ENCODE measurements at places on chromosomes 6 and 20. TPM values are rescaled to one million over a fixed set of nuclear protein-coding genes. Genes with fewer than 3 reads are reported as not detected.
A peak's percentile ranks its signal among the peaks of the same experiment; 100 is the strongest.

KIAA1755 gene
- not detected for total RNA-seq

TBC1D7 gene
- 22.8 TPM for total RNA-seq

- no peaks in the 10 kb centered on the region for H3K27me3 ChIP-seq
- H3K27ac ChIP-seq = peak overlapping the region; percentile 68
- no peaks in the 10 kb centered on the region for H3K36me3 ChIP-seq
These were observed 223.1 kb downstream of the BCAS1 start for GRCh38 chr20:53847139-53847836.

OPRL1 gene
- 1.3 TPM for total RNA-seq

DNA sequence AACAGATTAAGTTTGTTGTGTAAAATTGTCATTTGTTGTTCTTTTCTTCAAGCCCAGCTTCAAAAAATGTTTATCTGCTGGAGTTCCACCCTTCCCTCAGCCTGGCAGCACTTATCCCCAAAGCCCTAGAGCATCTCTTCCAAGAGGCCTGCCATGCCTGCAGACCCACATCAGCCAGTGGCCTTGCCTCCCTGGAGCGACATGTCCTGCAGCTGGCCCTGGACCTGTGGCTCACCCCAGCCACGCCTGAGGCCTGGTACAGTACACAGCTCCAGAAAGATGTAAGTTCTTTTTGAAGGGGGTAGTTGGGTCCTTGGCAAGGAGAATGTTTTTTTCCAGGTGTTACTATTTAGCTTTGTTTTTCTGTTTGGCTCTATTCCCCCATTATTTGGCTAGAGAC lies 124.8 kb downstream of the CD164 start:
- H3K4me3 ChIP-seq = no peak overlapping the region
- DNase-seq = no peak
- peaks cover 4% of the 10 kb centered on the region for H3K27me3 ChIP-seq
- no peak overlapping the region for H3K27ac ChIP-seq
- no peaks in the 10 kb centered on the region for H3K4me1 ChIP-seq

DNA sequence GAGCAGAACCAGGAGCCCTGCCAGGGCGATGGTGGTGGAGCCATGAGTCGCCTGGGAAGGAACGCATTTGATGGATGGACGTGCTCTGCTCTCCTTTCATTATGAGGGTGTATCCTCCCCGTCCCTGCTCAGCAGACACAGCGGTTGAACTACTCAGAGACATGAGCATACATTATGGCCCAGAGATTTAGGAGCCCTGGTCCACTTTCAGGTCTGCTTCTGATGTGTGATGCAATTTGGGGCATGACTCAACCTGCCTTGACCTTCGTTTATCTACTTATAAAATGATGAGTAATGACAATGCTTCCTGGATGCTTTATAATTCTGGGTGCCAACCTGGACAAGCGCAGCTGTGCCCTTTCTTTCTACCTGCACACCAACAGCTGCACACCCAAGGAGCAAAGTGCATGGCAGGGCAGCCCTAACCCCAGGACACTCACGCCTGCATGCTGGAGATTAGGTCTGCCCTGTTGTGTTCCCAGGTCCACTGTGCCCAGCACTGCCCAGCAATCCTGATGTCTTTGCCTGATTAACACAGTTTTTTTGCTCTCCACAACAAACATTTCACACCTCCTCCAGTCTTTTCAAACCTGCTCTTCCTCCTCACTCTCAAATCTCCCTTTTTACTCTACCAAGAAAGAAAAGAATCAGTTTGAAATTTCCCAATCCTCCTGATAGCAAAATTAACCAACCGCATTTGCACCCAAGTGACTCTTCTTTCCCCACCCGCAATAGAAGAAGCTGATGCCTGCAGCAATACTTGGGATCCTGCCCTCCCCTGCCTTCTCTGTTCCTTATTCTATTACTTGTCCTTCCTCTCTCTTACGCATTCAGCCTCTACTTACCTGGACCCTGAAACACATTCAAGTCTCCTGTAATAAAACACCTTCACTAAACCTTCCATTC lies 81.2 kb downstream of the EZR start:
- no peak overlapping the region for H3K4me3 ChIP-seq
- H3K36me3 ChIP-seq = peaks cover 25% of the 10 kb centered on the region
- no peaks in the 10 kb centered on the region for H3K27me3 ChIP-seq
- H3K27ac ChIP-seq = peak overlapping the region; percentile 15
- no peak for DNase-seq
- peaks cover 5% of the 10 kb centered on the region for H3K4me1 ChIP-seq

DNA sequence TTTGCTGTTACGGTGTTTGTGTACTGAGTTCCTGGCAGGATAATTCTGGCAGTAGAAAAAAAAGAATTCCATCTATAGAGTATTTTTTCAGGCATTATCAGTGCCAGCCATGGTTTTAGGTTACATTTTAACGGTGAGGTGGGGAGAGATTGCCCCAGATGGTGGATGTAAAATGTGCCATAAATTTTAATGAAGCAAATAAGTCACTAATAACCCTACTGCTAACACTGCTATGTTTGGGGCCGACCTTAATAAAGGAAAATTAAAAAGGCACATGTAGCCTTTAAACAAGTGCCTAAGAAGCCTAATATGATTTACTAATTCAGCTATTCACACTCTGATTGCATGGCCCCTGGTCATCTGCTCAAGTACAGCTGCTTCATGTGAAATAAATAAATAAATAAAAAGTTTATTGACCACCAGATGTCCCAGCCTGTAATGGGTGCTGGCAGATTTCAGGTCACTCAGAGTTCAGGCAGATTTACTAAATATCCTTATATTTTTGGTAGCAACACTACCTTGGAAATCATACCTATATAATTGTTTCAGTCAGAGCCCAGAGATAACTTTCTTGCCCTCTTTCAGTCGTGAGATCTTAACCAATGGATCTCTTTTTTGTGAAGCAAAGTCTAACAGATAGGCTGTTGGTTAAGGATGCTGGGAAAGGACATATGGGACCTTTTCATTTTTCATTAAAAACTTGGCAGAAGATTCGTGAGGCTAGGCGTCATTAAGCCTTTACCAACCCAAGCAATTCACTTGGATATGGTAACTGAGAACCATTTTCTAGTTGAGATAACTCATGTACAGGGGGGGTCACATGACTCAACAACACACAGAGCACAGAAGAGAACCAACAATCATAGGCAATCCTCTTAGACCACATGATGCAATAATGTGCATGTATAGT lies 495.0 kb upstream of the NRSN1 start:
- no peaks in the 10 kb centered on the region for H3K27me3 ChIP-seq
- DNase-seq = no peak
- H3K27ac ChIP-seq = no peak overlapping the region
- no peaks in the 10 kb centered on the region for H3K36me3 ChIP-seq
- H3K4me1 ChIP-seq = no peaks in the 10 kb centered on the region

Measured in activated T-cell treated with anti-CD3 and anti-CD28 coated beads, Interleukin-2, amount 50 U/mL, for 72 hours (primary cell).